ENCODE measurements at places on chromosomes 2 and 18. TPM values are rescaled to one million over a fixed set of nuclear protein-coding genes. Genes with fewer than 3 reads are reported as not detected.

Gene BOD1L2
- total RNA-seq = not detected

- DNase-seq = no peak
- H3K4me3 ChIP-seq = no peak overlapping the region
- peak overlapping the region; percentile 2 for H3K27ac ChIP-seq
- no peaks in the 10 kb centered on the region for H3K27me3 ChIP-seq
- H3K4me1 ChIP-seq = peaks cover 35% of the 10 kb centered on the region
- no peaks in the 10 kb centered on the region for H3K36me3 ChIP-seq
Observed at GRCh38 chr2:152647552-152647951, 69.7 kb downstream of the PRPF40A start.

DNA sequence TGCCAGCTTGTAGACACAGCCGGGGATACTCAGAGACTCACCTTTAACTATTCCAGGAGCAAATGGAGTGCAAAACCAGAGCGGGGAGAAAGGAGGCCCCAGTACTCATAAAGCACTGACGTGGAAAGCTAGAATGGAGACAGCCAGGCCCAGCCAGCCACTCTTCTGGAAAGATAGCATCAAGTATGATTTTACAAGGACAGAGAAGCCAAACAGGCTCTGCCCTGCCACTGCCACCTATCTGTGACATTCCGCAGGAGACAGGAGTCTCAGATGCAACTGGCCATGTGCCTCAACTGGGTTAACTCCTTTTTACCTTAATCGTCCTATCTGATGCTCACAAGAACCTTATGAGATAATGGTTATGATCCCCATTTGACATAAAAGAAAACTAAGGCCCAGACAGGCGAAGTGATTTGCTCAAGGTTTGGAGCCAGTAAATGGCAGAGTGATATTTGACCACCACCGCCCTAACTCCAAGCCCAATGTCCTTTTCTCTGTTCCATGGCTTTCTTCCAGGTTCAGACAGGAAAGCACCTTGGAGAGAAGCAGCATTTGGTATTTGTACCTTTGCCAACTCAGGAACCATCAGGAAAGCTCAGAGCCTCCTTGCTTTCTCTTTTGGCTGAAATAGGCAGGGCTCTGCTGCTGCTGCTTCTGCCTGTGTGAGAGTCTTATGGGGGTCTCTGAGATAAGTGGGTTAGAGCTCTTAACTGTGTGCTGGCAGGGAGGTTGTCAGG lies 15.6 kb downstream of the KIF3C start:
- H3K4me1 ChIP-seq = no peaks in the 10 kb centered on the region
- DNase-seq = no peak
- H3K27me3 ChIP-seq = no peaks in the 10 kb centered on the region
- no peak overlapping the region for H3K27ac ChIP-seq

Gene TBR1
- total RNA-seq = not detected

DNA sequence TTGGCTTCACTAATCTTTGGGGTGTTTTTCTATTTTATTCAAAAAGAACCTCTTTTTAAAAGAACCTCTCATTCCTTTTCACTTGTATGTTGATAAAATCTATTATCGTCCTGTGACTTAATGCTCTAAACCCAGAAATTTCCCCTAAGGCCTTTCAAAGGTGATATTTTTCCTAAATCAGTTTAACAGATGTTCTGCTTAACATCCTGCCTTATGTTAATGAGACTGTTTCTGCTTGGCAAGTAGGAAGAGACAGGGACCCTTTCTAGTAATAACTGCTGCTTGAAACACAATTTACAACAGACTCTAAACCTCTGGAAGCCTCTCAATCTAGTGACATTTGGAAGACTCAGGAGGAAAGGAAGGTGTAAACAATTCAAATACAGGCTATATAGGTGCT lies 128.8 kb downstream of the KCNJ3 start:
- no peak overlapping the region for H3K27ac ChIP-seq
- no peaks in the 10 kb centered on the region for H3K36me3 ChIP-seq
- DNase-seq = no peak
- no peaks in the 10 kb centered on the region for H3K27me3 ChIP-seq

DNA sequence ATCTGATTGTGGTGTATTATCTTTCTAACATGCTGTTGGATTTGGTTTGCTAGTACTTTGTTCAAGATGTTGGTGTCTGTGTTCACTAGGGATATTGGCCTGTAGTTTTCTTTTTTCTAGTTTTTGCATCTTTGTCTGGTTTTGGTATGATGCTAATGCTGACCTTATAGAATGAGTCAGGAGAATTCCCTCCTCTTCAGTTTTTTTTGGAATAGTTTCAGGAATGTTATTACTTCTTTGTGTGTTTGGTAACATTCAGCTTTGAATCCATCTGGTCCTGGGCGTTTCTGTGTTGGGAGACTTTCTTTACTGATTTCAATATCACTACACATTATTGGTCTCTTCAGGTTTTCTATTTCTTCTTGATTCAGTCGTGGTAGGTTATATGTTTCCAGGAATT lies 124.2 kb upstream of the EPB41L5 start:
- H3K36me3 ChIP-seq = peaks cover 8% of the 10 kb centered on the region
- H3K4me1 ChIP-seq = no peaks in the 10 kb centered on the region
- no peak overlapping the region for H3K4me3 ChIP-seq

- H3K27ac ChIP-seq = no peak overlapping the region
- no peak for DNase-seq
- no peaks in the 10 kb centered on the region for H3K36me3 ChIP-seq
- H3K27me3 ChIP-seq = no peaks in the 10 kb centered on the region
Observed at GRCh38 chr2:155689791-155690190, 642.7 kb downstream of the NR4A2 start.

DNA sequence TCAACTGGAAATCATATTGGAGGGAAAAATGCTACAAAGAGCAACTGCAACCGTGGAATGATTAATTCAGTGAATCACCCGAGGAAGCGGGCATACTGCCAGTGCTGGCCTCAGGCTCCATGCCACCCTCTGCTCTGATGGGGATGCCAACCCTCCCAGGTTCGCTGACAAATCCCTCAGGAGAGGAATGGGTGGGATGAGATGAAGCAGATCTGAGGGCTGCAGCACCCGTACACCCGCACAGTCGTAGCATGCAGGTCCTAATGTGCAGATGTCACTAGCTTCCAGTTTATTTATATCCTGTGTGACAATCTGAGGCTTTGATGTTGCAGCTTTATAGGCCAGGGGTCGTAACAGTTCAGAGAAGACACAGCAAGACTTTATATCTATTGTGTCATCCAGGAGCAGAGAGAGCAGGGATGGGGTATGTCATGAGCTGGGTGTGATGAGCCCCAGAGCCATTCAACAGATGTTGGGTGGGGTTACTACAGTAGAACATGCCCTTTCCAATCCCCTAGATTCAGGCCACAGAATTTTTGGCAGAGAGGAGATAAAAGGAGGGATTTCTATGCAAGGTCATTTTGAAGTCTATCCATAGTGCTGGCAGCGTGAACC lies 44.6 kb downstream of the DPP4 start:
- H3K27ac ChIP-seq = no peak overlapping the region
- no peak for DNase-seq
- no peaks in the 10 kb centered on the region for H3K27me3 ChIP-seq
- H3K4me3 ChIP-seq = no peak overlapping the region
- H3K4me1 ChIP-seq = peaks cover 21% of the 10 kb centered on the region

Gene ARHGAP25
- total RNA-seq = 9.6 TPM

GRCh38 chr2:127562936-127563335 lies 27.5 kb downstream of the MYO7B start:
- DNase-seq = no peak
- no peaks in the 10 kb centered on the region for H3K4me1 ChIP-seq
- H3K4me3 ChIP-seq = no peak overlapping the region
- no peaks in the 10 kb centered on the region for H3K27me3 ChIP-seq
- no peaks in the 10 kb centered on the region for H3K36me3 ChIP-seq

GRCh38 chr2:30484995-30485394 lies 37.9 kb downstream of the LCLAT1 start:
- no peaks in the 10 kb centered on the region for H3K36me3 ChIP-seq
- no peak overlapping the region for H3K4me3 ChIP-seq
- H3K4me1 ChIP-seq = peaks cover 17% of the 10 kb centered on the region
- no peak overlapping the region for H3K27ac ChIP-seq

DNA sequence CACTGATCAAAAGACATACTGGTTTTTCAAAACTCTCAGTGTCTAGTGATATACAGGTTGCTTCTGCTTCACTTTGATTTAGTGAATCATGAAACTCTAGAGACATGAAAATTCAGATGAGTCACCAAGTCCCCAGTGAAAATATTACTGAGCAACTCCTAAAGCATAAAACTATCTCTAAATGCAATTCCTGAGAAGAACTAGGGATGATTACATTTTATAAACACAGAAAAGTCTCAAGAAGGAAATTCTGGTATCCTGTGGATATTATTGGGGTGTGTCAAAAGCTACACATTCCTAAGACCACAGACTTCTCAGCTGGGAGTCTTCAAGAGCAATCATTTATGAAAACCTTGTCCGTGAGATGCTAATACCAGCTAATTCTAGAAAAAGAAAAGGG lies 9.7 kb downstream of the LRRTM4 start:
- DNase-seq = no peak
- no peak overlapping the region for H3K4me3 ChIP-seq
- no peaks in the 10 kb centered on the region for H3K27me3 ChIP-seq
- no peaks in the 10 kb centered on the region for H3K36me3 ChIP-seq
- H3K27ac ChIP-seq = no peak overlapping the region

- peaks cover 8% of the 10 kb centered on the region for H3K4me1 ChIP-seq
- no peaks in the 10 kb centered on the region for H3K27me3 ChIP-seq
- no peaks in the 10 kb centered on the region for H3K36me3 ChIP-seq
- no peak overlapping the region for H3K4me3 ChIP-seq
- DNase-seq = no peak
- no peak overlapping the region for H3K27ac ChIP-seq
Observed at GRCh38 chr2:226622484-226622883, 177.1 kb downstream of the IRS1 start.

- no peak for DNase-seq
- H3K27me3 ChIP-seq = no peaks in the 10 kb centered on the region
- H3K4me3 ChIP-seq = no peak overlapping the region
- no peaks in the 10 kb centered on the region for H3K36me3 ChIP-seq
- H3K4me1 ChIP-seq = no peaks in the 10 kb centered on the region
Observed at GRCh38 chr2:132503701-132504100, 87.1 kb downstream of the GPR39 start.

All from vagina (tissue), 2 donors.